NCI-H1417 treated with DMSO at 0.1 percent for 48 hours (cell line): ENCODE measurements at places on chromosomes 4 and X.

- DNase-seq = no peak
Measured at GRCh38 chr4:187666697-187667494, 328.7 kb upstream of the ZFP42 start.

- DNase-seq = no peak
Measured at GRCh38 chr4:2322227-2322626, 60.3 kb upstream of the MXD4 start.

DNA sequence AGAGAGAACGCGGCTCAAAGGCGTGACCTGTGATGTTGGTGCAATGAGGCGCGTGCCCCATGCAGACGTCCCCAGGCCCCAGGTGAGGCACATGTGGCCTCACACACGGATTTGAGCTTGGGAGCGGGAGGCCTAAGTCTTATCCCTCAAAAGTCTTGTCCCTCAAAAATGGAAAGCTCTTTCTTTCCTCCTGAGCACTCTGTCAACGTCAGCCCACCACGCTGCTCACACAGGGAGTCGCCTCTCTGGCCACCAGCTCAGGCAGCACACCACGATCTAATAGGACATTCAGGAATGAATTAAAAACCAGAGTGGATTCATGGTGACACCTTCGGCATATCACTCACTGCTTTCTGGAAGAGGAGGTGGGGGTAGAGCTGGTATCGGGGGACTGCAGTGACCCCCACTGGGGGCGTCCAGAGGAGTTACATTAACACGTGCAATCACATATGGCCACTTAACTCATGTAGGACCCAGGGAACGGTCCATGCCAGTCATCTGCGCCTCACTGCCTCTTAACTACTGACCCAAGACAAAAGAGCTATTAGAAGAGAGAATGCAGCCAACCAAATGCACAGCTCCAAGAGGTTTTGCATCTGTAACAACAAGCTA, 21.9 kb upstream of the CYP4V2 start:
- no peak for DNase-seq

DNA sequence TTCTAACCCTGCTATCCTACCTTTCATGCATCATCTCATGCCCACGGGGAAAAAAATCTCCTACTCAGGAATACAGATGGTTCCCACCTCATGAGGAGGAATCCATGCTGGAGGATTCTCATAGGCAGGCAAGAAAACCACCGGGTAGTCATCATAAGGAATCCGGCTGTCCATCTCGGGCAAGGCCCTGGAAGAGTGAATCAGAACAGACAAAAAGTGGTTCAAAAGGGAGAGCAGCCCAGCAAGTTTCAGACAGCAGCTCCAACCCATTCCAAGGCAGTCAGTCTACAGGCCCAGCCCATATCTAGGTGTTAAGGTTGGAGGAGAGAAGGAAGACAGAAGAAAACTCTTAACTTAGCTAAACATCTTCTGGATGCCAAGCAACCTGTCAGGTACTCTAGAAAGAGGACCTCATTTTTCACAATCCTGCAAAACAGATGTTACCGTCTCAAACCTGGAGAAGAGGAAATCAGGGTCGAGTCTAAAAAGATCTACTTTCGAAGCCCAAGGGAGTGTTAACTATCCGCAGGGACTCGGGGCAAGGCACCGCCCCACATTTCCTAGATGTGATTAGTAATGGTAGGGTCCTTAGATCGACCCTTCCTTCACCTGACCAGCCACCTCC, 447 bp downstream of the PDZD11 start:
- no peak for DNase-seq

DNA sequence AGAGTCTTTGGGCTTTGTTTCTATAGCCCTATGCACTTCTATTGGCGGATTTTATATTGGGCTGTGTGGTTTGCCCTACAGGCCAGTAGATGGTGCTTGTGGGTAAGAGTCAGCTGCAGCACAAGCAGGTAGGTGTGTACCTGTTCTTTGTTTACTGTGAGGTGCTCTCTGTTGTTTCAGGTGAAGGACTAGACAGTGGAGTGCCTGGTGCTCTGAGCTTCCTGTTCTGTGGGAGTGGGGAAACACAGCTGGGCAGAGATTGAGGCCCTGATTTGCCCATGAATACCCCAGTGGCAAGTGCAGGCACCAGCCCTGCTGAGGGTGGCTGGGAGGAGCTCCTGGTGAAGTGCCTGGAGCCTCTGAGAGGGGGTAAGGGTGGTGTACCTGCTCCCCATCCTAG, 26.3 kb upstream of the UCP1 start:
- DNase-seq = no peak

- DNase-seq = no peak
Measured at GRCh38 chr4:149531861-149532260, 283.8 kb downstream of the IQCM start.

DNA sequence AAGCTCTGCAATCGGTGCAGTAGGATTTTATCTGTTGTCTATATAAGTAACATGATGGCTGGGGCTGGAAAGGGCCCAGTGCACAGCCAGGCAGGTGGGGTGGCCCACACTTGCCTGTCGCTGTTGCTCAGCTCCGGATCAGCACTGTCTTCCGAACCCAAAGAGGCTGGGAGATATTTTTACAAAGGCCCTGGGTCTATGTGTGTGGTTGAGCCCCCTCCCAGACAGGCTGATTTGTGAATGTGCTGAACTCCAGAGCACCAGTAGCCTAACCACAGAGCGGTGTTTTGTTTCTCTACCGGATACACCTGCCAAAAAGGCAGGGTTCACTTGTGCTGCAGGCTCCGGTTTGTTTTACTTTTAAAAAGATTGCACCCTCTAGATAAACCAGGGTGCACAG, 33.5 kb upstream of the CHRNA9 start:
- DNase-seq = no peak

DNA sequence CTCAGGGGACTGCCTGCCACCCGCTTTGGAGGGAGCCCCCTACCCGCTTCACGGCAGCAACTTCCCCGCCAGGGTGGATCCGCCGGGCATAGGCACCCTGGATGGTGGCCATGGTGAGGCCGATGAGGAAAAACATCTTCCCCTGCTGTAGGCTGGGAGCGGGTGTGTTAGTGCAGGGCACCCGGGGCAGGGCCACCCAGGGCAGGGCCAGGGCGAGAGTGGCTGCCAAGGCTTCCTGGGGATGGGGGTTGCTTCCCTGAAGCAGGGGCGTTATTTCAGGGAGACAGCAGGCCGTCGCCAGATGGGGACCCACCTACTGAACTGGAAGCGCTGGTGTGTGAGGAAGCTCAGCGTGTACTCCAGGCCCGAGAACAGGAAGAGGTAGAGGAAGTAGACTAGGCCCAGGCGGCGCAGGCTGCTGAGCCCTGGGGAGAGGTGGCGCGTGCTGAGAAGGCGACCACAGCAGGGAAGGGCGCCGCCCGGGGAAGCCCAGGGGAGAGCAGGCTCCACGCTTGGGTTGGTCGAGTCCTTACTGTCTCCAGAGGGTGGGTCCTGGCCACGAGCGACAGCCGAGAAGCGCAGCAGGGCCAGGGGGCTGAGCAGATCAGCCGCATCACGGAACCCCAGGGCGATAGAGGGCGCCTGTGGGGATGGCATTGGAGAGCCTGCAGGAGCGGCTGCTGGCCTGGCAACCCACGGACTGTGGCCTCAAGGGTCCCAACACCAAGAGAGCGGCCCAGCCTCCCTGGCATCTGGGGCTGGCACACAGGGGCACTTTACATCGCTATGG, 31.5 kb downstream of the NOP14 start:
- DNase-seq = no peak

GRCh38 chr4:88814043-88814617, 116.5 kb upstream of the NAP1L5 start:
- DNase-seq = no peak

- no peak for DNase-seq
Measured at GRCh38 chr4:48237996-48238645, 31.5 kb downstream of the TEC start.

GRCh38 chr4:55393461-55394320, 2.1 kb upstream of the TMEM165 start:
- DNase-seq = no peak

DNA sequence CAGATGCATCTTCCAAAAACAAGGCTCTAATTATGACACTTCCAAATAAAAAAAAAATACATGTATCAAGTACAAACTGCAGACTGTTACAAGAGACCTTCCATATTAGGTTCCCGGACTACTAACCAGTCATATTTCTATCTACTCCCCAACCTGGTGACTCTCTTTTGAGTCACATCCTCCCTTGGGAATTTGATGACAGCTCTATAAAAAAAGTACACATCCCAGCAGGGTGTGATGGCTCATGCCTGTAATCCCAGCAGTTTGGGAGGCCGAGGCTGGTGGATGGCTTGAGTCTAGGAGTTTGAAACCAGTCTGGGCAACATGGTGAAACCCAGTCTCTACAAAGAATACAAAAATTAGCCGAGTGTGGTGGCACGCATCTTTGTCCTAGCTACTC, 14.9 kb downstream of the RPGR start:
- DNase-seq = no peak

- no peak for DNase-seq
Measured at GRCh38 chr4:11489453-11490083, 60.9 kb upstream of the HS3ST1 start.

DNA sequence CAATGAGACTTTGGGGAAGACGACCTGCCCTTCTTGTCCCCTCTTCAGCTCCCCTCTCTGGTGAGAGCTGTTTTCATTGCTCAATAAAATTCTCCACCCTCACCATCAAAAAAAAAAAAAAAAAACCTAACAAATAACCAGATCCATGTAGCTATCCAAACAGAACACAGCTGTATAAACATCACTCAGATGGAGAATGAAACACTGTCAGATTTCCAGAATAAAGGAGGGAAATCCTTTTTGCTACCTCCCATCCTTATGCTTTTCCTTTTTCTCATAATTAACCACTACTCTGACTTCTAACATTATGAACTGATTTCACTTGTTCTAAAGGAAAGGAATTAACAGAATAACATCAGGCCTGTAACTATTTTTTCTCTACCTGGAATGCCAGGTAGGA, 155.6 kb downstream of the PPP4R3C start:
- DNase-seq = no peak

GRCh38 chrX:17590892-17591740, 146.2 kb upstream of the SCML1 start:
- DNase-seq = peak; percentile 31

- no peak for DNase-seq
Measured at GRCh38 chr4:8505229-8505628, 64.7 kb downstream of the TRMT44 start.

DNA sequence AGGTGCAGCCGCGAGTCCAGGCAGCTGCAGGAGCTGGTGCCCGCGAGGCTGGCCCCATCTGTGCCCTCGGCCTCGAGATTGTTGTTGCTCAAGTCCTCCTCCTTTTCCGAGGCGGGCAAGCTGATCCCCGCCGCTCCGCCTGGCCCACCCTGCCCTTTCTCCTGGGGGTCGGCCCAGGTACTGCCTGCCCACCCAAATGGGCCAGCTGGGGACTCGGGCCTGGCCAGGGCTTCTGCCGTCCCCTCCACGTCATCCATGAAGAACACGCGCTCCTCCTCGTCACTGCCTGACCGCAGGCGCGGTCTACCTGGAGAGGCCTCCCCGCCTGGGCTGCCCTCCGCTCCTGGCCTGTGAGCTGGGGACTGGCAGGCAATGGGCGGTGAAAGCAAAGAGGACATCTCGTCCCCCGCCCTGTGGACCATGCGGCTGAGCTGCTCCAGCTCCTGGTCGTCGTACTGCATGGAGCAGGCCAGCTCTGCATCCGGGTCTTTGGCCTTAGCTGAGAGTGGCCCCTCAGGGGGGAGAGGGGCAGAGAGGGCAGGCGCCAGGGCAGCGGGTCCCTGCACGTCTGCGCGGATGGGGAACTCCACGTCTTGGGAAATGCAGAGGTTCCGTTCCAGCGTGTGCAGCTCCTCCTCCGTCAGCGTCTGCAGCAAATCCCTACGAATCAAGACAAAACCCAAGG, 43.1 kb upstream of the MXD4 start:
- no peak for DNase-seq

DNA sequence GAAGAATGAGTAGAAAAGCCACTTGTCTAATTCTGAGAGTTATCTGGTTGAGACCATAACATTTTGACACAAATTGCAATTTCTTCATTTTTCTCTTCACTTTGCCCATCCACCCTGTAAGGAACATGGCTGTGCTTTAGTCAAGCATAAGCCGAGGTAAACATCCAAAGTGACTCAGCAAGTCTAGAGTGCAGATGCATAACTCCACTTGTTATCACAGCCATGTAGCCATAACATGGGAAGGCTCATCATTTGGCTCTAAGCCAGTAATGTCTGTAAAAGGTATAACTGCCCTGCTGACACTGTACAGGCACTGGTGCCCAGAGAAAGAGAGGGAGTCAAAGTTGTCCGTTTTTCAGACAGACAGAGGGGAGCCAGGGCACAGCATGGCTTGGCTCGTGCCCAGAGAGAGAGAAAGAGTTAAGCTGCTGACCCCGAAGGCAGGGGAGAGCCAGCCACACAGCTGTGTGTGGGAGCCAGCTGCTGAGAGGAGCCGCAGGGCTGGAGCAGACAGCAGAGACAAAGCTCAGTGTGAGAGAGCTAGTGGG, 76.9 kb upstream of the EXOC1L start:
- DNase-seq = no peak

DNA sequence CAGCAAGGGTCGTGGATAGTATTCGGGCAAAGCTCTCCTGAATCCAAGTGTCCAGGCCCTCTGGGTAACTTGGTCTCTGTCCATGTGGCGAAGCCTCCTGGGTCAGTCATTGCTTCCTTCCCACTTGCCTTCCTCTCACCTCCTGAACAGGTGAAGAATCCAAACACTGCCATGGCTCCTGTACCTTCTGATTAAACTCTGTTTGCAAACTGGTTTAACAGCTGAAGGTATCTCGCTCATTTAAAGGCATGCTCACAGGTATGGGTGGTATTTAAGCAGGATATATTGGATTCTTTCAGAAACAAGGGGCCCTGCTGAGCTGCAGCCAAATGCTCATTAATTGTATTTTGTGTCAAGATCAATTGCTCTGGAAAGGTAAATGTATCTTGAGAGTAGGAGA, 28.2 kb downstream of the FHDC1 start:
- no peak for DNase-seq

DNA sequence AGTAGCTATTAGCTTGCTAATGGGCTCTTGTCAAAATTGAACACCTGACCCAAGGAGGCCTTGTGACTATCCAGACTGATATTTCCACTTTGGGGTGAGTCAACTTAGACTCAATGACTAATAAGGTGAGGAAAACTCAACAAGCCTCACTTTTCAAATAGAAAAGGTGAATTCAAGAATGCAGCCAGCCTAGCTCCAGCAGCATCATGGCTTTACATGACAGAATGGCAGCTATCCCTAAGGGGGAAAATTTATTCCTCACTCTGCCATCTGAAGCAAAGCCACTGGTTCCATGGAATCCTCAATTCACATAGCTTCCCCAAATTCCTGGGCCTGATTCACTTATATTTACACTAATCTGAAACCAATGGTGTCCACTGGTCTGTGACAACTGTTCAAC, 29.1 kb upstream of the RAB9B start:
- no peak for DNase-seq
